ENCODE measurements at places on chromosomes 12 and 14.

GRCh38 chr12:116697716-116698115 lies 40.2 kb downstream of the SPRING1 start:
- DNase-seq, result no peak

DNA sequence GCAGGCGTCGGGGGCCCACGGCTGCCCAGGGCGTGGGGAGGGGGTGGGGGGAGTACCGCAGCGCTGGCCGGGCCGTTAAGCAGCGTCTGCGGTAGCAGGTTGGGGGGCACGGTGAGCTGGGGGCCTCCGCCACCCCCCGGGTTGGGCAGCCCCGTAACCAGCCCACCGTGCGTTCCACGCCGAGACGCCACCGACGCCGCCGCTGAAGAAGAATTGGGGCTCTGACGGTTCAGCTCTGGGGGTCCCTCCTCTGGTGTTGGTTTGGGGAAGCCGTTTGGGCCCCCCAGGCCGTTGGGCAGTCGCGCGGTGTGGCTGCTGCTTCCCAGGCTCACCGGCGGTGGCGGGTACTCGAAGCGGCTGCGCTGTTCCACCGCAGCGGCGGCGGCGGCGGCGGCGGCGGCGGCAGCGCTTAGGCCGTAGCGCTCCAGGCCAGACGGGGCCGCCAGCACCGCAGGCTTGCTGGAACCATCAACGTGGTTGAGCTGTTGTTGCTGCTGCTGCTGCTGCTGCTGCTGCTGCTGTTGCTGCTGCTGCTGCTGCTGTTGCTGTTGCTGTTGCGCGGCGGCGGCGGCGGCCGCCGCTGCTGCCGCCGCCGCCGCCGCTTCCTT lies 1.5 kb downstream of the IRF2BPL start:
- DNase-seq, result peak; percentile 72

DNA sequence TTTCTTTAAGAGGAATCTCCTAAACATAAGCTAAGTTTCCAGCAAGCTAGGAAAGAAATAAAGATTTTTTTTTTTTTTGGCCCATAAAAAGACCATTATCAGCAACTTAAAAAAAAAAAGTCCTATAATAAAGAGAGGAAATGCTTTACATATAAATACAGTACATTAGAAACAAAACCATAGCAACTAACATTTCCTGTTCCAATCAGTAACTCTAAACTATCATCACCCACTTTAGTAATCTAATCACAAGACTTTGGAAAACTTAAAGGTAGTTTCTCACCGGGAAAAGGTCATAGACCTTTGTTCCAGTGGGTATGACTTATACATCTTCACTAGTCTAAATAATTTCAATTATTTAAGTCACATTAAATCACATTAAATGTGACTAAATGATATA lies 11.1 kb downstream of the SPTSSA start:
- no peak for DNase-seq

GRCh38 chr12:78556651-78557050 lies 307.9 kb upstream of the SYT1 start:
- no peak for DNase-seq

DNA sequence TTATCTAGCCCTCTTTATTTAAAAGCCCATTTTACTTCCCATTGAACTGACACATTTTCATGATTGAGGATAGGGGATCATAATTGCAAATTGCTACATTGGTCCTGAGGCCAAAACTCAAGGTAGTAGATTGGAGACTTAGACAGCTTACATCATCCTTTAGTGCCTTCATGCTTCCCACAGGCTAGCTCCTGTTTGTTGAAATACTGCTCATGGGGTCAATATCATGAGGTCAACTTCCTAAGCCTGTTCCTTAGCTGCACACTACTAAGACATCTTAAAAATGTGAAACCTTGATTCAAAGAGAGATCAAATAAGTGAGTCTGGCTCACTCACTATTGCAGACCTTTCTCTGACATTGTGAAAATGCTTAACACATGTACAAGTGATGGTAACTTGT lies 113.0 kb downstream of the TBC1D30 start:
- no peak for DNase-seq

- no peak for DNase-seq
These were observed 30.3 kb downstream of the PDE3A start for GRCh38 chr12:20398686-20399085.

DNA sequence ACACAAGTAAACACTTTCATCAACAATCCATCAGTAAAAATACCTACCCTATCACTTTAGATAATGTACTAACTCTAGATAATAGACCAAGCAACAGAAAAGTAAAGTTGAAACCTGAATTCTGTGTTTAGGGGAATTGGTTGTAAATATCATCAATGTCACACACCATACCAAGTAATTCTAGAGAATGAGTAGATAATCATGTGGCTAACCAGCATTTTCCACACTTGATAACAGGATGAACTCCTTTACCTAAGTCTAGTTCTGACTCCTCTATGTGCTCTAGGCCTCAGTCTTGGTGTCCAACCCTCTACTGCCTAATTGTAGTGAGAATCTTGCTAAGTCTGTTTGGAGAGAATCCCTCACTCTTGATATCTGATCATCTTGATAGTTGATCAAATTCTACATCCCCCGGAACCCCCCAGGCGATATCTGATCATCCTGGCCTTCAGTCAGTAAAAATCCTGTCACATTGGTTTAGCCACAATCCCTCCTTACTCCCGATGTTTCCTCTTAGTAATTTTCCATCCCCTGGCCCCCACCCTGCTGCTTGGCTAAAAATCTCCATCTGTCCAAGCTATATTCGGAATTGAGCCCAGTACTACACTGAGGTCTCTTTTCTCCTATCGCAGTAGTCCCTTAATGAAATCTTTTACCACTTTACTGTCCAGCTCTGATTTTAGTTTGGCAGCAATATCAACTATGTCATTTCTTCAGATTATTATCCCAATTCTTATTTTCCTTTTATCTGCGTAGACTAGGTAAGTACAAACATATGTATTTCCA lies 3.4 kb upstream of the SLCO1A2 start:
- DNase-seq, result no peak

GRCh38 chr12:81176796-81177195 lies 98.9 kb downstream of the ACSS3 start:
- DNase-seq, result no peak

- no peak for DNase-seq
These were observed 120.5 kb downstream of the SLC25A47 start for GRCh38 chr14:100443603-100444002.

DNA sequence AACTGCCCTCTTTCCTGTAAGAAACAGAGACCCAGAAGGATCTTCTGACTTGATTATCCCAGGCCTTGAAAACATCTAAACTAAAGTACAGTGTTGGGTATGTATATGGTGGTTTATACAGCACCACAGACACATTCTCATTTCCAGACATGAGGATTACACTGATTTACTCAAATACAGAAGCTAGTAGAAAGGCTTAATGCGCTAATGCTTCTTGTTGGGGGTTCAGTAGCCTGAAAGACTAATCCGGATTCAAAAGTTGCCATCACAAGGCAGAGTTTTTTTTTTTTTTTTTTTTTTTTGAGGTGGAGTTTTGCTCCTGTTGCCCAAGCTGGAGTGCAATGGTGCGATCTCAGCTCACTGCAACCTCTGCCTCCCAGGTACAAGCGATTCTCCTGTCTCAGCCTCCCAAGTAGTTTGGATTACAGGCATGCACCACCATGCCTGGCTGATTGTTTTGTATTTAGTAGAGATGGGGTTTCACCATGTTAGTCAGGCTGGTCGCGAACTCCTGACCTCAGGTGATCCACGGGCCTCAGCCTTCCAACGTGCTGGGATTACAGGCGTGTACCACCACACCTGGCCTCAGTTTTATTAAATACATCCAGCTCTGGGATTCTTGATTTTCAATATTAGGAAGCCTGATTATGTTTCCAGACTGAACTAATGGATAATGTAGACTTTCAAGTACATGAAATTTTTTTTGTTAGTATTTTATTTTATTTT lies 46.3 kb upstream of the HECTD1 start:
- DNase-seq, result no peak

DNA sequence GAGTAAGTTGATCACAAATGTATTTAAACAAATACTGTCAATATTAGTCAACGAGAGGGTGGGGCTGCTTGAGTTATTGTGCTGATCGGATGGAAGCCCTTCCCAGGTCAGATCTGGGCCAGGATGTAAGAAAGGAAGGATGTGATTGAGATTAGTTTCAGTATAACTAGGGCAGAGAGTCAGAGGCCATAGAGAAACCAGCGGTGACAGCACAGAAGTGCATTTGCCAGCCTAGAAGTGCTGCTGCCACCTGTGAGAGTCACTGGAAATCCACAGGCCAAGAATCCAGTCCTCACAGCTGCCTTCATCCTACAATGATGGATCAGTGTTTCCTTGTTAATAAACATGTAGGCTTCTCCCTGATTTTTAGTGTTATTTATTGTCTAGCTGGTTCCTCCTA lies 9.8 kb upstream of the FERMT2 start:
- DNase-seq, result no peak

- DNase-seq, result no peak
These were observed 41.4 kb downstream of the BORCS5 start for GRCh38 chr12:12398026-12398859.

DNA sequence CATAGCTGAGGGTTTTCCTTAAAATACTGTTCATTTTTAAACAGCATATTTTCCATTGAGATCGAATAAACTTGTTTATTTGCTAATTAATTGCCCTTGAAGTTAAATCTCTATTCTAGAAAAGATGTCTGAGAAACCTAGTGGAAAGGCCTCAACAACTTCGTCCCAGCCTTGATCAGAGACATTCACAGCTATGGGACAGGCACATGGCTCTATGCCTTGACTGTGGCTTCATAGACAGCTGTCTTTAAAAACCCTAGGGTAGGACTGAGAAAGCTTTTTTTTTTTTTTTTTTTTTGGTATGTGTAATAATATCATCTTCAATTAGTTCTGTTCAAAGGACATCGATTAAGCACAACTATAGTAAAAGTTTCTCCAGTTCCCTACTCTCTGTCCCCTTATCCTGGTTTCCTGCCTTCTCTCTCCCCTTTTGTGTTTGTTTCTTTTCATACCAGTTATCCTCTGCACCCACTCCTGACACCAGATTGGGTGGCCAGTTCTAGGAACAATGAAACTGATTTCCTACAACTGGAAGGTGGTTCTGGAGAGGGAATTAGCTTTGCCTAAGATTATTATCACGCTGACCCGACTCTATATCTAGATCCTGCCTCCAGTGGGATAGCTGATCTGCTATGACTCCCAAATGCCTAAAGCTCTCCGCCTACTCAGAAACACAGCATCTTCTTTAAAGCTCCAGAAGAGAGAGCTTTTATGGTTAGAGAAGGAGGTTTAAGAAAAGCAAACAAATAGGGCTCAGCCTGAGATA lies 20.3 kb downstream of the SOCS2 start:
- no peak for DNase-seq

GRCh38 chr12:122884091-122884826 lies 11.7 kb downstream of the VPS37B start:
- DNase-seq, result peak; percentile 35

DNA sequence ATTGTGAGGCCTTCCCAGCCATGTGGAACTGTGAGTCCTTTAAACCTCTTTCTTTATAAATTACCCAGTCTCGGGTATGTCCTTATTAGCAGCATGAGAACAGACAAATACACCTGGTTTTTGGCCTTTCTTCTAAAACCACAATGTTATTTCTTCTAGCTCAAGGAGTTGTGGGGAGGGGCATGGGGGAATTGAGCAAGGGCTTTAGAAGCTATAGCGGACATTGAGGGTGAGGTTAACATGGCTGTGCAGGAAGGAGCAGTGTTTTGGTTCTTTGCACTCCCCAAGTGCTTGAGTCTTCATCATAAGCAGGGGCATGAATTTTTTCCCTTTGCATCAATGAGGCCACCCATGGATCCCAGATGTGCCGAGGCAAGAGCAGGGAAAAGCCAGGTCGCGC lies 86.8 kb downstream of the SPRING1 start:
- DNase-seq, result no peak

- no peak for DNase-seq
These were observed 17.5 kb downstream of the NIN start for GRCh38 chr14:50813544-50813863.

GRCh38 chr12:69676257-69677012 lies 22.7 kb downstream of the BEST3 start:
- DNase-seq, result no peak

GRCh38 chr12:67370979-67371378 lies 101.8 kb downstream of the CAND1 start:
- DNase-seq, result no peak

- DNase-seq, result no peak
These were observed 81.9 kb upstream of the MAX start for GRCh38 chr14:65184032-65184764.

- DNase-seq, result no peak
These were observed 198.2 kb upstream of the CNOT2 start for GRCh38 chr12:70045036-70045435.

- DNase-seq, result no peak
These were observed 1069.1 kb downstream of the SLC6A15 start for GRCh38 chr12:83843541-83843940.

DNA sequence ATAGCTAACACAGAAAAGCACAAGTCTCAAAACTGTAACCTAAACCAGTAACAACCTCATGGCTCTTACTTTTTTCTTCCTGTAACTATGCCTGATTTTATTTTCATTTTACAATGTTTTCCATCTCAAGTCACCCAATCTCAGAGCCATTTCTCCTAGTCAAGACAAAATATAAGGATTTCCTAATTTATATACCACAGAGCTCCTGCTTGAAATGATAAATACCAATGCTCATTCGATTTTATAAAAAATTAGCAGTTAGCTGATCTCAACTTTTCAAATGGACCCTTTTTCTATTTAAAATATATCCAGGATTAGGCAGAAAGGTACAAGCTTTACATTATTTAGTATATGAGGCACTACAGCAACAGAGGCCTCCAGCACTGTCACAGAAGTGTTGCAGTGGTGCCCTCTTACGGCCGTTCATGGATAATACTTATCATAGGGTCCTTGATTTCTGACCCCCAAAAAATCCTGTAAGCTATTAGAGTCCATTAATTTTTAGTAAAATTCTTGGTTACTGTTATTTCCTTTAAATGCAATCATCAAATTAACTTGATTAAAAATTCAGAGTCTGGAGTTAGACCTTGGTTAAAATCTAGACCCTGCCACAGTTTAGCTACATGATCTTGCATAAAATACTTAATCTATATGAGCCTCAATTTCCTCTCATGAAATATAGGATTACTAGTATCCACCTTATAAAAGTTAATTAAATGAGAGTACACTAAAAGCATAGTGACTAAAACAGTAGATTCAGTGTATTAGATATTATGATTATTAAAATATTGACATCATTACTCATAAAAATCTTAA lies 68.3 kb downstream of the SEC23A start:
- no peak for DNase-seq

GRCh38 chr12:45214749-45215418 lies 1.0 kb upstream of the ANO6 start:
- DNase-seq, result no peak

- no peak for DNase-seq
These were observed 297.5 kb downstream of the RPAP3 start for GRCh38 chr12:47408171-47408871.

DNA sequence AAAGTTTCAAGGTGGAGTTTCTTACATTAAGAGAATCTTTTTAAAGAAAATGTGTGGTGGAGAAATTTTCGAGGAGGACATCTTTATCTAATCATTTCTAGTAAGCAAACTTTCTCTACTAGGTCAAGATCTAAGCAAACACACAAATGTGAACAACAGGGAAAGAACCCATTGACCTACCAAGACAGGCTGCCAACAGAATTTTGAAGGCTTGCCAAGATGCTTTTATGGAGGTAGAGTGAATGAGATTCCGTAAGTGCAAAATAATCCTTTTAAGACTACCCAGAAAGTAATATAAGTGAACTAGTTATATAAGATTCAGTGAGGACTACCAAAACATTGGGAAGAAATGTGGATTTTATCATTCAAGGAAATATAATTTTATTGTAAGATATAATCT lies 357.1 kb upstream of the PDE3A start:
- no peak for DNase-seq

- DNase-seq, result no peak
These were observed 13.1 kb downstream of the LDHB start for GRCh38 chr12:21644516-21644915.

GRCh38 chr14:72024504-72024903 lies 92.3 kb downstream of the RGS6 start:
- no peak for DNase-seq
